ENCODE measurements at places on chromosomes 3 and 15. TPM values are rescaled to one million over a fixed set of nuclear protein-coding genes. Genes with fewer than 3 reads are reported as not detected.
A peak's percentile ranks its signal among the peaks of the same experiment; 100 is the strongest.

GRCh38 chr15:43186003-43186353, 775 bp downstream of the CCNDBP1 start:
- no peaks in the 10 kb centered on the region for H3K27me3 ChIP-seq
- H3K4me3 ChIP-seq: peak overlapping the region; percentile 91
- peak overlapping the region; percentile 85 for H3K27ac ChIP-seq
- no peak for DNase-seq

- H3K27ac ChIP-seq: no peak overlapping the region
- H3K36me3 ChIP-seq: no peaks in the 10 kb centered on the region
- no peaks in the 10 kb centered on the region for H3K27me3 ChIP-seq
- no peak overlapping the region for H3K4me3 ChIP-seq
These were observed 8.7 kb downstream of the ARHGAP31 start for GRCh38 chr3:119302697-119303551.

DNA sequence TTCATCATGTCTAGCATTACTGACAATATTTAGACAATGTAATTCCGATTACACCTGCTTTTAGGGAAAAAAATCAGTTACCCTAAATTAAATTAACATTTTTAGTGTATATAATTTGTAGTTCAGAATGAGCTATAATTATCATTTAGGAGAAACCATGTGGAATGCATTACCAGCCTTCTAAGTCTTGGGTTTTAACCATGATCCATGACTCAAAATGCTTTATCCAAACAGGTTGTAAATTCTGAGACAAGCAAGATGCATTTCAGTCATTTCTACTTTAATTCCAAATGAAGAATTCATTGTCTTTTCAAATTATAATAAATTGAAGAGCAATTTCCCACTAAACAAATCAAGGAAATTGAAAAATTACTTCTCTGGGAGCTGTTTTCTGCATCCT, 243.7 kb upstream of the LRIG1 start:
- DNase-seq: no peak
- H3K27me3 ChIP-seq: peaks cover 7% of the 10 kb centered on the region
- no peak overlapping the region for H3K27ac ChIP-seq
- no peaks in the 10 kb centered on the region for H3K36me3 ChIP-seq

- H3K4me1 ChIP-seq: peaks cover 17% of the 10 kb centered on the region
- H3K4me3 ChIP-seq: no peak overlapping the region
- no peak for DNase-seq
- H3K27ac ChIP-seq: peak overlapping the region; percentile 72
- peaks cover 5% of the 10 kb centered on the region for H3K36me3 ChIP-seq
- no peaks in the 10 kb centered on the region for H3K27me3 ChIP-seq
These were observed 119.2 kb upstream of the UBE2E1 start for GRCh38 chr3:23686519-23686918.

DNA sequence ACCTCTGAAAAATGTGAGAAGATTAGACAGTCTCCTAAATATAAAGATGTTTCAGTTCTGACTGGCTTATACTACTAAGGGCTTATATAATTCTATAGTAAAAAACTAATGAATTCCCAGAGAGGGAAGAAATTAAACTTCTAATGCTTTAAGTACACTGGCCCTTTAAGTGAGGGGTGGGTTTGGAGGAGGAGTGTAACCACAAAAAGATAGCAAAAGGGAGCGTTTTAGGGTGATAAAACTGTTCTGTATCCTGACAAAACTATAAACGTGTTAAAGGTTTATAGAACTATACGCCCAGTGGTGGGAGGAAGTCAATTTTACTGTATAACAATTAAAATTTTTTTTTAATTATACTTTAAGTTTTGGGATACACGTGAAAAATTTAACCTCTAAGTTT, 45.8 kb downstream of the CEP152 start:
- no peak overlapping the region for H3K27ac ChIP-seq
- H3K27me3 ChIP-seq: no peaks in the 10 kb centered on the region
- H3K4me3 ChIP-seq: no peak overlapping the region
- H3K36me3 ChIP-seq: peaks cover 19% of the 10 kb centered on the region
- no peak for DNase-seq

DNA sequence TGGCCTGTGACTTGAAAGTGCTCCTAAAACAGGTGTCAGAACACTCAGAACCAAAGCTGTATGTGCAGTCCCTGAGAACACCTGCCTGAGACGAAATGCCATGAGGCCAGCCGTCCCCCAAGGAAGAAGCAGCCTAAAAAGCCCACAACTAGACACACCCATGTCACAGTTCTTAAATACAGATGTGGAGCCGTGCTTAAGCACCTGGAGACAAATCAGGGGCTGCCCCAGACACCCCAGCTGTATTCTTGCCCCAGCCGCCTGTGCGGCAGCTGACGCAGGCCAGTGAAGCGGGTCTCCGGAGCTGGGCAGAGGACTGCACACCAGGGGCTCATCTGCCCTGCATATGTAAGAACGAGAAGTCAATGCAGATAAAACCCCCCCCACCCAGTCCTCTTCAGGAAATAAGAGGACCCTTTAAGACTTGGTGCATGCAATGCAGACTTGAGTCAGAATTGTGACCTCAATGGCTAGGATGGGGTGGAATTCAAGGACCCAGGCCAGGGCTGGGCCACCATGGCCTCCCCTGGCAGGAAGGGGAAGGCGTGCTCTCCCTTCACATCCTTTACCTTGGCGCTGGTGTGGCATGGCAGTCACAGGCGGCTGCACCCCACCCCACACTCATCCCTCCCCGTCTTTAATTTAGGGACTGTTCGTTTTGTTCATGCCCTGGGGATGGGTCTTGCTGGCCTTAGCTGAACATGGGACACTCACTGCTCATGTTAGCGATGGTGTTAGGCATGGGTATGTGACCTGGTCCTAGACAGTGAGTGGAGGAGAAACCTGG, 27.7 kb upstream of the PLXNA1 start:
- peaks cover 1% of the 10 kb centered on the region for H3K4me1 ChIP-seq
- DNase-seq: no peak
- no peak overlapping the region for H3K27ac ChIP-seq
- H3K4me3 ChIP-seq: no peak overlapping the region
- peaks cover 5% of the 10 kb centered on the region for H3K36me3 ChIP-seq

DNA sequence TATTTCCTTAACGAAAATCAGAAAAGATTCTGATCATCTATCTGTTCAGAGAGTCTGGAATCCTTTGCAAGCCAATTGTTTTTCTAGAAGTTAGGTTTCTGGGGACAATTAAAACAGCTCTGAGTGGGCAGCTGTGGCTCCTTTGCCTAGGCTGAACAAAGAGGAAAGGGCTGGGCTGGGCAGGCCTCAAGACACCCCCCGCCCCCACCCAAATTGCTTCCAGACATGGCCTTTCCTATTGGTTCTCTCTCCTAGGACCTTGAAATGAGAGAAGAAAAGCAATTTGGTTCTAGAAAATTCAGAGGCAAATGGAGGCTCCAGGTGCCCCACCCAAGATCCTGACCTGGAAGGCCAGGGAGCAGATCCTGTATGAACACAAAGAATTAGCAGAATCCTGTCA, 2.3 kb upstream of the ADPGK start:
- H3K27ac ChIP-seq: no peak overlapping the region
- H3K36me3 ChIP-seq: no peaks in the 10 kb centered on the region
- no peak for DNase-seq
- peaks cover 20% of the 10 kb centered on the region for H3K4me1 ChIP-seq
- H3K4me3 ChIP-seq: no peak overlapping the region

DNA sequence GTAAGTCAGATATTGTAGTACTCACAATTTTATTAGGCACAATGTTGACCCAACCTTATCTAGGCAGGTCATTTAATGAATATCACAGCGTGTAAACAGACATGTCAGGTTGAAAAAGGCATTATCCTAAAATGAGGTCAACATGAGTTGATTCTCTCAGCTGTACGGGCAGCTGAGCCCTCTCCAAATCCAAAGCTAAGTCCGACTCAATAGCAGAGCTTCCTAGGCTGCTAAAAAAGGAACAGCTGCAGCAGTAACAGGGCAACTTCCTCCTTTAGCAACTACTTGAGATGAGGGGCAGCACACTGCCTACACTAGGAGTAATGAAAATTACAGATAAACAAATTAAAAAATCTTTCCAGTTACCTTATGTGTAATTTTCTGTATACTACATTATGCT, 189.2 kb downstream of the CADM2 start:
- H3K27ac ChIP-seq: no peak overlapping the region
- H3K36me3 ChIP-seq: no peaks in the 10 kb centered on the region
- H3K4me1 ChIP-seq: no peaks in the 10 kb centered on the region
- H3K4me3 ChIP-seq: no peak overlapping the region

DNA sequence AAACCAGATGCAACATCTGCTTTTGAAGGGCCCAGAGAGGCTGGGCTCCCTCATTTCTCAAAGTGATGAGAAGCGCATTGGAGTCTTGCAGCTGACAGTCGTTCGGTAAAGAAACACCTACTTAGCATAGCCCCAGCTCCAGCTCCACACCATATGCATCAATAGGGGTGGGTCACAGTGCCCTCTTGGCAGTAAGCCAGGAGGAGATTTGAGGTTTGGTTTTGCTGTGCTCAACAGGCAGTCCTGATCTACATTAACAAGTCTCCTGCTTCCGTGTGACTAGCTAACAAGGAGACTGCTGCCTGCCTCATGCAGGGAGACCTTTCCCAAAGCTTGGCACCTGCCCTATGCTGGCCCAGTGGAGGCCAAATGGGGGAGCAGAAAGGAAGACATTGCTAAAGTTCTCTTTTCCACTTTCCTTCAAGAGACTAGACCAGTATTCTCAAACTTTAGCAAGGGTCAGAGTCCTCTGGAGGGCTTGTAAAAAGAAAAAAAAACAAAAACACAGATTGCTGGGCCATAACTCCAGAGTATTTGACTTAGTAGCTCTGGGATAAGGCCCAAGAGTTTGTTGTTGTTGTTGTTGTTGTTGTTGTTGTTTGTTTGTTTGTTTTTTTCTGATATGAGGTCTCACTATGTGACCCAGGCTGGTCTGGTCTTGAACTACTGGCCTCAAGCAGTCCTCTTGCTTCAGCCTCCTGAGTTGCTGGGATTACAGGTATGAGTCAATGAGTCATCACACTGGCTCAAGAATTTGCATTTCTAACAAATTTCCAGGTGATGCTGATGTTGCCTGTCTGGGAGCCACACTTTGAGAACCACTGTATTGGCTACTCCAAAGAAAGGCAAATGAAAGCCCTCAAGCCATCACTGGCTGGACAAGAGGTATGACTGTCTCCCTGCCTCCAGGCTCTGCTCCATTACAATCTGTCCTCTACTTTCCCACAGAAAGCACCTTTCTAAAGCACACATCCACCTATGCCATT, 294.9 kb downstream of the RORA start:
- H3K36me3 ChIP-seq: no peaks in the 10 kb centered on the region
- no peak overlapping the region for H3K27ac ChIP-seq
- no peak overlapping the region for H3K4me3 ChIP-seq

DNA sequence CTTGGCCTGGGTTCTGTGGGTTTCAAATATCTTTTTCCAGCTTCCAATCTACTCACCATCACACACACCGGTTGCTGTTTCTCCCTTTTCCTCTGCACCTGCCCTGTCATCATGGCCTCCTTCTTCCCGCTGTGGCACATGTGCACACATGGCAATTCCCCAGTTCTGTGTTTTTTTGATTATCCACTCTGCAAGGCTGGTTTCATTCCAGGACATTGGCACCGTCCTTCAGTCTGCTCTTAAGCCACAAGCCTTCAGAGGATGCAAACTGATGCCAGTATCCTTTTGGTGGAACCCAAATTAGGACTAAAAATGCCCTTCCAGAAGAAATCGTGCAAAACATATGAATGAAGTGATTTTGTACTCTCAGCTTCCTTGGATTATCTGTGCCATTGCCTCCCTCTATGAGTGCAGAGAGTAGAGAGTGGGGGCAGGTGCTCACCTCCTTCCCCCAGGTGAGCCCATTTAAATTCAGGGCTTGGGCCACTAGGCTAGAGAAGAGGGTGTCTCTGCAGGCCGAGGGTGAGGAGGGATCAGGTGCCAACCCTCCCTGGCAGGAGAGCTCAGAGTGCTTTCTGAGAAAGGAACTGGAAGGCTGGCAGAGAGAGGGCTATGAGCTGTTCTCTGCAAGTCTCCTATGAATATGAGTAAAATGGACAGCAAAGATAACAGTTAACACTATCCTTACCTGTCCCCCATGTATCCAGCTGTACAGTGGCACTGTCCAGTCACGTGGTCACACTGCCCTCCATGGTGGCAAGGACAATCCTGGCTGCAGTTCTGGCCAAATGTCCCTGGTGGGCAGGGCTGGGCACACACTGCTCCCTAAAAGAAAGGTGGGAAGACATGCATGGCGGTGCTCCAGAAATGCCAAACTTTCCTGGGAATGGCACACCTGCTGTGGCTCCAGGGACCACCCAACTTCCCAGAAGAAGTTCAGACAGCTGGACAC, 100.8 kb downstream of the RAB11A start:
- H3K36me3 ChIP-seq: no peaks in the 10 kb centered on the region
- no peak for DNase-seq
- H3K27ac ChIP-seq: no peak overlapping the region
- no peak overlapping the region for H3K4me3 ChIP-seq
- peaks cover 49% of the 10 kb centered on the region for H3K27me3 ChIP-seq

Gene AMIGO3
- total RNA-seq: not detected

DNA sequence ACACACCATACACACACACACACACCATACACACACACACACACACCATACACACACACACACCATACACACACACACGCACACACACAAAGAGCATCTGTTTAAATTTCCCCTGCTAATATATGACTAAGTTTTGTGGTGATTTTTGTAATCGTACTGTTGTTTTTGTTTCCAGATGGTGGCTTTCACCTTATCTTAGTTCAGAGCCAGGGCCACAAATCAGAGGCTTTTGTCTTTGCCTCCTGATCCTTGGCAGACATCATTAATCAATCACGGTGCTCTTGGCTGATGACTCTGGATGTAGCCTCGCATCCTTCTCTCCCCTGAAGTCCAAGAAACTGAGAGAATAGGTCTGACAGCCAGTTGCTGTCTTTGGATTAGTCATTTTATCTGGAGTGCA, 52.1 kb downstream of the EDEM1 start:
- H3K27me3 ChIP-seq: no peaks in the 10 kb centered on the region
- H3K36me3 ChIP-seq: no peaks in the 10 kb centered on the region
- H3K4me1 ChIP-seq: peaks cover 5% of the 10 kb centered on the region
- no peak overlapping the region for H3K27ac ChIP-seq
- no peak for DNase-seq

GRCh38 chr15:35481992-35482391, 64.0 kb downstream of the DPH6 start:
- H3K36me3 ChIP-seq: peaks cover 35% of the 10 kb centered on the region
- H3K27ac ChIP-seq: peak overlapping the region; percentile 83
- H3K4me3 ChIP-seq: no peak overlapping the region
- DNase-seq: no peak

DNA sequence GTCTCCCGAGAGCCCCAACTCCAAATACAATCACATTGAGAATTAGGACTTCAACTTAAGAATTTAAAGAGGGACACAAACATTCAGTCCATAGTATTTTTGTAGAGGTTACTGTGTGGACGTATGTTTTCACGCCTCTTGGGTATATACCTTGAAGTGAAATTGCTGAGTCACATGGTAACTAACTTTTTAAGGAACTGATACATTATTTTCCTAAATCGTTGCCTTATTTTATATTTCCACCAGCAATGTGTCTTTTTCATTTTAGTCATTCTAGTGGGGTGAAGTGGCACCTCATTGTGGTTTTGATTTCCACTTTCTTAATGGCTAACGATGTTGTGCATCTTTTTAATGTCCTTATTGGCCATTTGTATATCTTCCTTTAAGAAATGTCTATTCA, 11.8 kb downstream of the PARP15 start:
- no peak overlapping the region for H3K4me3 ChIP-seq
- H3K4me1 ChIP-seq: no peaks in the 10 kb centered on the region
- no peak overlapping the region for H3K27ac ChIP-seq
- no peak for DNase-seq

Gene MGLL
- 2.4 TPM for total RNA-seq

- peaks cover 27% of the 10 kb centered on the region for H3K27me3 ChIP-seq
- no peaks in the 10 kb centered on the region for H3K36me3 ChIP-seq
- H3K4me3 ChIP-seq: no peak overlapping the region
- no peak overlapping the region for H3K27ac ChIP-seq
- no peaks in the 10 kb centered on the region for H3K4me1 ChIP-seq
These were observed 8.7 kb downstream of the ZDHHC19 start for GRCh38 chr3:196202516-196202970.

All from mesothelial cell of epicardium (in vitro differentiated cells).